ENCODE measurements at places on chromosomes 16 and 17. TPM values are rescaled to one million over a fixed set of nuclear protein-coding genes. Genes with fewer than 3 reads are reported as not detected.
A peak's percentile ranks its signal among the peaks of the same experiment; 100 is the strongest.

PRR35 gene
- total RNA-seq, result 1.4 TPM

PRR14 gene
- 4.6 TPM for total RNA-seq

CLEC16A gene
- total RNA-seq, result 17.3 TPM

GRCh38 chr17:72357764-72358365 is 237.0 kb downstream of the SOX9 start:
- no peak for DNase-seq

GRCh38 chr17:9890124-9890523 is 14.9 kb downstream of the RCVRN start:
- peak; percentile 88 for DNase-seq

Measured in GM23338 (cell line).